SJSA1 (cell line): ENCODE measurements at places on chromosomes 1 and 21. TPM values are rescaled to one million over a fixed set of nuclear protein-coding genes. Genes with fewer than 3 reads are reported as not detected.

DNA sequence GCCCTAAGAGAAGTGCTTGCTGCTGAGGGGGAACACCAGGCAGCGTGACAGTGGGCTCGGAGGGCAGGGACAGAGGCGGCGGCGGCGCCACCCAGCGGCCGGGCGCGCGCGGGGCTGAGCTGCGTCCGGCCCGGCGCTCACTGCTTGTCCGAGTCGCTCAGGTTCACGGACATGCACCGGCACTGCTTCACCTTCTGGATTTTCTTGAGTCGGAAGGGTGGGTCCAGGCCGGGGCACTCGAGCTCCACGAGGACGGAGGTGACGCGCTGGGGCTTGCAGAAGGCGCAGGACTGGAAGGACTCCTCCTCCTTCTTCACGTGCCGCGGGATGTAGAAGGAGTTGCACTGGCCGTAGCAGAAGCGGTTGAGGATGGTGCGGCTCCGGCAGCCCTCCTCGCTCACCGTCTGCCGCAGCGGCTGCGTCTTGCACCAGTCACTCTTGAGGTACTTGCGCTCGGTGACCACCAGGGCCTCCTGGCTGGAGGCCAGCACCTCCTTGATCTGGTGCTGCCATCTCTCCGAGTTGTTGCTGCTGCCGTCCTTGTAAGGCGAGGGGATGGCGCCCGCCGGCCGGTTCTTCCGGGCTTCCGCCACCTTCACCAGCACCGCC, 119.0 kb downstream of the GREM2 start:
- no peak overlapping the region for H3K4me3 ChIP-seq
- DNase-seq = no peak
- H3K36me3 ChIP-seq = no peaks in the 10 kb centered on the region; the same call in 1 of the 2 replicates
- H3K27me3 ChIP-seq = no peaks in the 10 kb centered on the region
- peaks cover 28% of the 10 kb centered on the region for H3K4me1 ChIP-seq
- no peak overlapping the region for H3K27ac ChIP-seq

The DENND2C gene
- total RNA-seq = 1.5 TPM in 2 replicates

DNA sequence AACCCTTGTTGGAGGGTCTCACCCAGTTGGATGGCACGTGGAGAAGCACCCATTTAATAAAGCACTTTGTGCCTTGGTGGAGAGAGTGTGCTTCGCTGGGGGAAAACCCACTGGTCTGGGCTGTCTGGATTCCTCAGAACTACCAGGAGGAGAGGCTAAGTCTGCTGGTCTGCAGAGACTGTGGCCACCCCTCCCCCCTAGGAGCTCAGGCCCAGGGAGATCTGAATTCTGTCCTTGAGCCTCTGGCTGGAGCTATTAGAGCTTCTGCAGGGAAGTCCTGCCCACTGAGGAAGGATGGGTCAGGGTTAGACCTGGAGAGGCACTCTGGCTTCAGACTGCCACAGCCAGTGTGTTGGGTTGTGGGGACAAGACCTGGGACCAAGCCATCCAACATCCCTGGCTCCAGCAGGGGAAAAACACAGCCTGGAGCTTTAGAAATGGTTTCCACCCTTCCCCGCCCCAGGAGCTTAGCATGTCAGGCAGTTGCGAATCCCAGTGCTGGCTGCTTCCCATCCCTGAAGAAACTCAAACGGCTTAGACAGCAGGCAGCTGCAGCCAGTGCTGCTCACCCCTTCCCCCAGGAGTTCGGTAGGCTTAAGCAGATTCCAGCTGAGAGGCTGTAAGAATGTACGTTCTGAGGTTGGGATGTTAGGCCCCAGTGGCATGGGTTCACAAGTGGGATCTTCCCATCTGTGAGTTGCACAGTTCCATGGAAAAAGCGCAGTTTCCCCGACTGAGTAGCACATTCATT, 288.3 kb downstream of the TGFB2 start:
- no peak overlapping the region for H3K27ac ChIP-seq
- H3K27me3 ChIP-seq = no peaks in the 10 kb centered on the region
- no peak overlapping the region for H3K4me3 ChIP-seq

- DNase-seq = no peak
- H3K27ac ChIP-seq = peak overlapping the region; percentile 13; the same call in 1 of the 2 replicates
- peaks cover 39% of the 10 kb centered on the region for H3K4me1 ChIP-seq
- no peaks in the 10 kb centered on the region for H3K27me3 ChIP-seq
- peaks cover 37% of the 10 kb centered on the region for H3K36me3 ChIP-seq
These were observed 479 bp downstream of the RGS16 start for GRCh38 chr1:182603646-182604174.

The FAM167B gene
- total RNA-seq = 0.19 and 0.24 TPM in 2 replicates

GRCh38 chr1:220426989-220427388, 100.9 kb upstream of the MARK1 start:
- H3K4me1 ChIP-seq = no peaks in the 10 kb centered on the region
- no peaks in the 10 kb centered on the region for H3K36me3 ChIP-seq
- no peak overlapping the region for H3K27ac ChIP-seq
- no peaks in the 10 kb centered on the region; the same call in 1 of the 2 replicates for H3K27me3 ChIP-seq
- no peak for DNase-seq

GRCh38 chr1:203743091-203743571, 21.9 kb upstream of the LAX1 start:
- H3K4me3 ChIP-seq = no peak overlapping the region
- no peaks in the 10 kb centered on the region for H3K4me1 ChIP-seq
- no peak overlapping the region for H3K27ac ChIP-seq
- no peak for DNase-seq

The NBPF26 gene
- 11.0 and 14.5 TPM in 2 replicates for total RNA-seq

The CELA2B gene
- total RNA-seq = not detected in 2 replicates

The OR2T11 gene
- not detected in 2 replicates for total RNA-seq

The IFI44L gene
- 0.56 and 1.2 TPM in 2 replicates for total RNA-seq

The RHEX gene
- total RNA-seq = not detected in 2 replicates

- peaks cover 2% of the 10 kb centered on the region; the same call in 1 of the 2 replicates for H3K4me1 ChIP-seq
- no peak for DNase-seq
- no peak within 1 kb of the TSS for H3K4me3 ChIP-seq
- no peaks in the 10 kb centered on the region for H3K27me3 ChIP-seq
- no peak within 1 kb of the TSS for H3K27ac ChIP-seq
These were observed at the start of gene APOBEC4 for GRCh38 chr1:183652547-183653461. Gene APOBEC4 (minus strand): TSS chr1:183653316. CDS start chr1:183648781, 4,535 bp downstream.

GRCh38 chr1:21255284-21255942, 34.9 kb downstream of the ECE1 start:
- no peaks in the 10 kb centered on the region for H3K27me3 ChIP-seq
- no peak overlapping the region for H3K4me3 ChIP-seq
- DNase-seq = peak; percentile 84
- no peak overlapping the region for H3K27ac ChIP-seq
- peaks cover 70% of the 10 kb centered on the region for H3K36me3 ChIP-seq
- H3K4me1 ChIP-seq = peaks cover 8% of the 10 kb centered on the region; the same call in 1 of the 2 replicates

DNA sequence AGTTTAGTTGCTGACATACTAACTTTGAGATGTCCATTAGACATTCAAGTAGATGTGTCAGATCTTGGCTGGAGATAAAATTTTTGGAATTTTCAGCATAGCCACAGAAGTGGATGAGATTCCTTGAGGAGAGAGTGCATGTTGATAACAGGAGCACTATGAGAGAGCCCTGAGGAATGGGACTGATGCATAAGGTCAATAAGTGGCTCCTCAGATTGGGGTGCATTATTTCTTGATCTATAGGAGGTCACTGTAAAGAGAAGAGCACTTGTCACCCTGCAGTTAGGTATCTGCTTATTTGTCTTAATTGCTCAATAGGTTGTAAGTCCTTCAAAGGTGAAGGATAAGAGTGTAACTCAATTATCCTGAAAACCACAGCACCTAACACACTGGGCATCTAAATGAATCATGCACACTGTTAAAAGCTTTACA, 52.0 kb upstream of the TACSTD2 start:
- no peaks in the 10 kb centered on the region for H3K36me3 ChIP-seq
- no peak overlapping the region for H3K27ac ChIP-seq
- no peaks in the 10 kb centered on the region for H3K27me3 ChIP-seq
- no peak overlapping the region for H3K4me3 ChIP-seq
- no peaks in the 10 kb centered on the region for H3K4me1 ChIP-seq

The PDZK1 gene
- total RNA-seq = 2.1 TPM in 1 of 2 replicates, not detected in the other

The FBXO44 gene
- 3.2 and 7.8 TPM in 2 replicates for total RNA-seq

DNA sequence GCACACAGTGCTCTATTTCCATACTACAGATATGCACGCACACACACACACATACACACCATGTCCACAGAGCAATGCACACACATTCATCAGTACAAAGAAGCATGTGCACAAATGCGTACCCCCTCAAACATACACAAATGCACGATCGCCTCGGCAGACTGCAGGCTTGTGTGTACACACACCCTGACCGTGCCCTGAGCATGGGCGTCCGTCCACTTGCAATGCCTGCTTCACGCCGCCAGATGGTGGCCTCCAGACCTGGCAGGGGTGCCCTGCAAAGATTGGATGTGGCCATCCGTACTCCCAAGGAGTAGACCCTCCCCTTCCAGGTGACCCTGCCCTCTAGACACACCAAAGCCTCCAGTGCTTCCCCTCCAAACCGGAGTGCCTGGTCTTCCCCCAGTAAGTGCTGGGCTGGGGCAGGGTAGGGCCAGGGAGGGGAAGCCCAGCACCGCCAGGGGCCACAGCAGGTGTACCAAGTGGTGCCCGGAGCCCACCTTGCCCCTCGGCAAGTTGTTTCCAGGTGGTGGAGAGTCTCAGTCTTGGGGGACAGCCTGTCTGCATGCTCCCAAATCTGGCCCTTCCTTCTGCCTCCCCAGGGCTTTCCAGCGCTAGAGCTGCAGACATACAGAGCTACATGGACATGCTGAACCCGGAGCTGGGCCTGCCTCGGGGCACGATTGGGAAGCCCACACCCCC, 20.6 kb downstream of the ESPN start:
- no peak overlapping the region for H3K27ac ChIP-seq
- H3K36me3 ChIP-seq = no peaks in the 10 kb centered on the region
- no peak overlapping the region for H3K4me3 ChIP-seq
- no peaks in the 10 kb centered on the region for H3K4me1 ChIP-seq
- peaks cover 20% of the 10 kb centered on the region for H3K27me3 ChIP-seq

DNA sequence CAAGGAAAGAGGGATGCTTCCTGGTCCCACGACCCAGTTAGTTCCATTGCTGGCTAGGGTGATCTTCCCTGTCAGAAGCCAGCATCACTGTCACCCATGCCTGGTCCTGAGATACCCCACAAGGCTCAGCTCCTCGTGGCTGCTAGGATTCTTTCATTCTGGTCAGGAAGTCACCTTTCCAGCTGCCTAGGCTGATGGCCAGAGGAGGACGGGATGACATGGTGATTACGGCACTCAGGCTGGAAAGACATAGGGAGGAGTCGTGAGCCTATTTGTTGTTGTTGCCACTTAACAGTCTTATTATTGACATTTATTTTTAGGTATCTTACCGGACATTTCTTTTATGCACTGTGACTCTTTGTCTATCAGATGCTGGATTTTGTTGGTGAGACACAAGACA, 20.0 kb upstream of the MAPKAPK2 start:
- H3K4me3 ChIP-seq = no peak overlapping the region
- H3K4me1 ChIP-seq = no peaks in the 10 kb centered on the region
- H3K27ac ChIP-seq = no peak overlapping the region
- H3K27me3 ChIP-seq = peaks cover 6% of the 10 kb centered on the region; the same call in 1 of the 2 replicates
- H3K36me3 ChIP-seq = no peaks in the 10 kb centered on the region

GRCh38 chr1:64139877-64140276, 63.5 kb upstream of the UBE2U start:
- no peaks in the 10 kb centered on the region for H3K27me3 ChIP-seq
- no peak overlapping the region for H3K4me3 ChIP-seq
- DNase-seq = no peak
- H3K27ac ChIP-seq = no peak overlapping the region

GRCh38 chr1:3013371-3014049, 7.8 kb upstream of the ACTRT2 start:
- DNase-seq = no peak
- H3K4me1 ChIP-seq = no peaks in the 10 kb centered on the region

- no peaks in the 10 kb centered on the region for H3K36me3 ChIP-seq
- no peak overlapping the region for H3K4me3 ChIP-seq
- no peak for DNase-seq
- H3K27ac ChIP-seq = no peak overlapping the region
- no peaks in the 10 kb centered on the region for H3K4me1 ChIP-seq
- no peaks in the 10 kb centered on the region for H3K27me3 ChIP-seq
These were observed 8.9 kb upstream of the SLC25A33 start for GRCh38 chr1:9530320-9530719.

GRCh38 chr1:44786841-44787426, 1.0 kb downstream of the BEST4 start:
- DNase-seq = no peak
- H3K27ac ChIP-seq = no peak overlapping the region
- 0 out of 2 replicates have a peak, but pooled peaks cover 2% of the 10 kb centered on the region for H3K27me3 ChIP-seq
- no peak overlapping the region for H3K4me3 ChIP-seq
- H3K36me3 ChIP-seq = peaks cover 8% of the 10 kb centered on the region

DNA sequence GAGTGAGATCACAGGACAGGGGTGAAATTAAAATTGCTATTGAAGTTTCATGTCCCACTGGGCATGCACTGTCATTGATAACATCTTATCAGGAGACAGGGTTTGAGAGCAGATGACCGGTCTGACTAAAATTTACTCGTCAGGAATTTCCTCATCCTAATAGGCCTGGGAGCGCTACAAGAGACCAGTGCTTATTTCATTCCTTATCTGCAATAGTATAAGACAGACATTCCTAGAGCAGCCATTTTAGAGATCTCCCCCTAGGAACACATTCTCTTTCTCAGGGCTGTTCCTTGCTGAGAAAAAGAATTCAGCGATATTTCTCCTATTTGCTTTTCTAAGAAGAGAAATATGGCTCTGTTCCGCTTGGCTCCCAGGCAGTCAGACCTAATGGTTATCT, 181.4 kb upstream of the ETV3 start:
- H3K27ac ChIP-seq = no peak overlapping the region
- H3K27me3 ChIP-seq = peaks cover 4% of the 10 kb centered on the region; the same call in 1 of the 2 replicates
- no peaks in the 10 kb centered on the region for H3K36me3 ChIP-seq

- no peaks in the 10 kb centered on the region; the same call in none of the 2 replicates for H3K36me3 ChIP-seq
- DNase-seq = no peak
- no peak overlapping the region for H3K4me3 ChIP-seq
- no peaks in the 10 kb centered on the region for H3K27me3 ChIP-seq
These were observed 82.2 kb downstream of the ARHGEF10L start for GRCh38 chr1:17621691-17622090.

The DIO1 gene
- not detected in 2 replicates for total RNA-seq

DNA sequence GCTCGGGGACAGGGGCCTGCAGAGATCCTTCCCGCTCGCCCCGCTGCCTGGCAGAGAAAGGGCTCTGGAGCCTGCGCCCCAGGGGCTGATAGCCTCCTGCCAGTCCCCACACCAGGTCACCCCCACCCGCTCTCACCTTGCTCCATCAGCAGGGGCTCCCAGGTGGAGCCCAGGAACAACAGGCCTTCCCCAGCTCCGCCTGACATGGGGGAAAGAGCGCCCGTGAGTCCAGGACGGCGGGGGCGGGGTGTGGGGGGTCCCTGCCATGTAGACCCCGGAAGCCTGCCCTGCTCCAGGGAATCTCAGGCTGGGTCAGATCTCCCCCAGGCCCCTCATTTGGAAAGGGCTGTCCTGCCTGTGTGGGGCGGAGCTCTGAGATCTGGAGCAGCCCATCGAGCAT, 166.5 kb downstream of the PRDM16 start:
- H3K36me3 ChIP-seq = no peaks in the 10 kb centered on the region
- no peak for DNase-seq
- H3K4me3 ChIP-seq = no peak overlapping the region
- H3K27ac ChIP-seq = no peak overlapping the region

DNA sequence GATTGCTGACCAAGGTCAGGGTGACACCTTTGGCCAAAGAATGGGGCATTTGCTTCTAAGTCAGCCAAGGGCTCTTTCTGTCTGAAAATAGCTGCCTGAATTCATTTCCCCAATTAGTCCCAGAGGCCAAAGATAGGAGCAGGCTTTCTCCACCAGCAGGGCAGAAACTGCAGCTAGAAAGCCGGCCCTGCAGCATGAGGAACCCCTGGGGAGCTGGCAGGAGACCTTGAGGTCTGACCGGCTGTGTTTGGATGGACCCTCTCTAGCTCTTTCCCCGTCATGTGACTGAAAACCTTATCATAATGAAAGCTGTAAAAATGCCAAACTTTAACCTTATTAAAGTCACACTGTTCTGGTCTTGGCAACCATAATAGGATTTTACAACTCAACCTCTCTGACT, 93.4 kb downstream of the CD58 start:
- H3K36me3 ChIP-seq = no peaks in the 10 kb centered on the region
- 0 out of 2 replicates have a peak, but pooled peaks cover 5% of the 10 kb centered on the region for H3K27me3 ChIP-seq
